Right cardiac atrium (tissue), 5 donors: ENCODE measurements at places on chromosomes 2 and 18.

DNA sequence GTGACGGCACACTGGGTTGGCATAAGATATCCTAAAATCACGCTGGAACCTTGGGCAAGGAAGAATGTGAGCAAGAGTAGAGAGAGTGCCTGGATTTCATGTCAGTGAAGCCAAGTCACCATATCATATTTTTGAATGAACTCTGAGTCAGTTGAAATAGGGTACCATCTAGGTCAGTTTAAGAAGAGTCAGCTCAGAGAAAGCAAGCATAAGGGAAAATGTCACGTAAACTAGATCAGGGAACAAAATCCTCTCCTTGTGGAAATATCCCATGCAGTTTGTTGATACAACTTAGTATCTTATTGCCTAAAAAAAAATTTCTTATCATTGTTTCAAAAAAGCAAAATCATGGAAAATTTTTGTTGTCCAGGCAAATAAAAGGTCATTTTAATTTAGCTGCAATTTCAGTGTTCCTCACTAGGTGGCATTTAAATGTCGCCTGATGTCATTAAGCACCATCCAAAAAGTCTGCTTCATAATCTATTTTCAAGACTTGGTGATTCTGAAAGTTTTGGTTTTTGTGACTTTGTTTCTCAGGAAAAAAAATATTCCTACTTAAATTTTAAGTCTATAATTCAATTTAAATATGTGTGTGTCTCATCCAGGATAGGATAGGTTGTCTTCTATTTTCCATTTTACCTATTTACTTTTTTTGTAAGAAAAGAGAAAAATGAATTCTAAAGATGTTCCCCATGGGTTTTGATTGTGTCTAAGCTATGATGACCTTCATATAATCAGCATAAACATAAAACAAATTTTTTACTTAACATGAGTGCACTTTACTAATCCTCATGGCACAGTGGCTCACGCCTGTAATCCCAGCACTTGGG lies 19.6 kb downstream of the RSAD2 start:
- no peak for DNase-seq

DNA sequence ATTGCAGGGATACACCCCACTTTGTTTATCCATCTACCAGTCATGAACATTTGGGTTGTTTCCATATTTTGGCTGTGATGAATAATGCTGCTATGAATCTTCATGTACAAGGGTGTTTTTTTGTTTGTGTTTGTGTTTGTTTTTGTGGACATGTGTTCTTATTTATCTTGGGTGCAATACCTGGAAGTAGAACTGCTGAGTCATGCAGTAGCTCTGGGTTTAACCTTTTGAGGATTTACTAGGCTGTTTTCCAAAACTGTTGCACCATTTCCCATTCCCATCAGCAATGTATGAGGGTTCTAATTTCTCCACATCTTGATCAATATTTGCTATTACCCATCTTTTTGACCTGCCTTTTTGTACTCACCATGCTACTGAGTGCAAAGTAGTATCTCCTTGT lies 140.0 kb upstream of the CYP1B1 start:
- no peak for DNase-seq

- DNase-seq: no peak
Observed at GRCh38 chr2:71792926-71793761, 339.8 kb downstream of the DYSF start.

DNA sequence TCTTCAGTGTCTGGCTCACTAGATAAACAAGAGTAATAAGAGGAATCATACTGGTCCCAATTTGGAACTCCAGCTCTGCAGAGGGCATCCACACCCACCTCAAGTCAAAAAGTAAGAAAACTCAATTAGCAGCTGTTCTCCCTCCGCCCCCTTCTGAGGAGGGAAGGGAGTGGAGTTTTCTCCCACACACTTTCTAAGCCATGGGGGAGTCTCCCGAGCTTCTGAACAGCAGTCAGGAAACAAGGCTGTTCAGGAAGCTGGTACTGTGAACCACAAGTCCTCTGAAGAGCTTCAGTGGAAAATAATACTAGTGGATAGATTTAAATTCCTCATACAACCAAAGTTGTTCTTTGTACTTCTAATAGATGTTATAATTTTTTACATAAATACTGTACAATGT lies 32.9 kb upstream of the SPTBN1 start:
- no peak for DNase-seq

- DNase-seq: no peak
Observed at GRCh38 chr18:39743463-39743862, 2177.9 kb upstream of the CELF4 start.

- no peak for DNase-seq
Observed at GRCh38 chr2:102735416-102736109, 26.3 kb upstream of the TMEM182 start.

DNA sequence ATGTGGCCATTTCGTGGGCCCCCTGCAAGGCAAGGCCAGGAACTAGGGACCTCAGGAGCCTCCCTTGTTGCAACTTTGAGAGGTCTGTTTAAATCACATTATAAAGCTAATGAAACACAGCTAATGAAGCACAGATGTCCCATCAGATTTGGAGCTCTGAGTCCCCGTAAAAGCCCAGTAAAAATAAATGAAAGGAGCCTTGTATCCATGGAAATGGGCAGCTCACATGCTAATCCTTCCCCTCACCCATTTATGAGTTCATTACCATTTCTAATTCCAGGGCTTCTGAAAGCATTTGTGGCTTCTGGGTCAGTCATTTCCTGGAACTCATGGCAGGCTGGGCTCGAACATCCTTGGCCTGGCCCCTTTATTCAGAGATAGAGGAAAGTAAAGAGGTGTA lies 274.8 kb downstream of the SS18 start:
- DNase-seq: no peak

DNA sequence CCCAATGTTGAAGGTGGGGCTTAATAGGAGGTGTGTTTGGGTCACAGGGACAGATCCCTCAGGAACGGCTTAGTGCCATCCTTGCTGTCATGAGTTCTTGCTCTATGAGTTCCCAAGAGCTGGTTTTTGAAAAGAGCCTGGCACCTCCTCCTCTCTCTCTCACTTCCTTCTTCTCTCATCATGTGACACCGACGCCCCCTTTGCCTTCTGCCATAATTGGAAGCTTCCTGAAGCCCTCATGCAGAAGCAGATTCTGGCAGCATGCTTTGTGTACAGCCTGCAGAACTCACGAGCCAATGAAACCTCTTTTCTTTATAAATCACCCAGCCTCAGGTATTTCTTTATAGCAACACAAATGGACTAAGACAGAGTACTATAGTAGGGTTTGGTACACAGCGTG lies 100.4 kb upstream of the SH3BP4 start:
- DNase-seq: no peak

- DNase-seq: no peak
Observed at GRCh38 chr2:121151311-121152109, 133.5 kb downstream of the TFCP2L1 start.
